Hippocampal formation (tissue), 2 donors: ENCODE measurements at places on chromosomes 2 and 18.

GRCh38 chr18:47658498-47658897 lies 272.0 kb downstream of the SMAD2 start:
- no peak for DNase-seq

- no peak for DNase-seq
These were observed 61.3 kb upstream of the CSRNP3 start for GRCh38 chr2:165408186-165408585.

DNA sequence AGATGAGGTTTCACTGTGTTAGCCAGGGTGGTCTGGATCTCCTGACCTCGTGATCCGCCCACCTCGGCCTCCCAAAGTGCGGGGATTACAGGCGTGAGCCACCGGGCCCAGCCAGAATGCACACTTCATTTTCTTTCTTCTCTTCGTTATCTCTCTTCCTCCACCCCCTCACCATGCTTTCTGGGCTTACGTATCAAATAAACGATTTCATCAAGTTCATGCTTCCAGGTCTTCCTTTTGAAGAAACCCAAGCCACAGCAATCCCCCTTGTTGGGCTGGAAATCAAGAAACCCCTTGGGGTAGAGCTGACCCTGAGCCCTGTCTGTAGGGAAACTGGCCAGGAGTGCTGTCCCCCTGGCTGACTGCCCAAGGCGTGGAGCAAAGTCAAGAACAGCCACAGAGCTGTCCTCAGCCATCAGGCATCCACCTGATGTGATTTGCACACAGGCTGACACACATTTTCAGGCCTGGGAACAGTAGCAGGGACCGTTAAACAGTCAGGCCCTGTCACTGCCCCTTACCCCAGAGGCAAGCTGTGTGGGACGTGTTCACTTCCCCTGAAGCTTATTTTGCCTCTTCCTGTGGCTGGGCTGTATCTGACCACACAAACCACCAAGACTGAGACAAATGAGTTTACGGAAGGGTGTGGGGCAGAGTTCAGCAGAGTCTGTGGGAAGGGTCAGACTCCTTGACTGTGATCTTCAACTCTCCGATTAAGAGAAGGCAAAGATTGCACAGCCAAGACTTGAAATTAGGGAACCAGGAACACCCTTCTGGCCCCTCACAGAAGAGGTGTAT lies 15.1 kb upstream of the NMUR1 start:
- peak; percentile 10 for DNase-seq

DNA sequence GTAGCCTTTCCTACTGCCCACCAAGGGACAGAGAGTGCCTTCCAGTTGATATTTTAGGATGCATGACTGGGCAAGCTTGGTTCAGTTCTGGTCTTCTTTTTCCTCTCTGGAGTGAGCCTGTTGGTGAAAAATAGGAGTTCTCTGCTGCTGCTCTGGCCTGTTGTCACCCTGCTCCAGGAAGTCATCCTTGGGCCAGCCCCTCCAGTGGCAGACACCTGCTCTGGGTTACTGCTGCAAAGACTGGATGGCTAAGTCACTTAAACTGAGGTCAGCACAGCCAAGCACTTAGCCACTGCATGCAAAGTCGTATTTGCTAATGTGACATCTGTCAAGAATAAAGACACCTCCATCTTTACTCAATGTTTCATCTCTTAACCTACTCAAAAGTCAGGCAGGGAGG lies 219.6 kb upstream of the ID2 start:
- no peak for DNase-seq

- no peak for DNase-seq
These were observed 65.3 kb downstream of the C18orf63 start for GRCh38 chr18:74380916-74381315.
